ENCODE measurements at places on chromosomes 5 and 9. TPM values are rescaled to one million over a fixed set of nuclear protein-coding genes. Genes with fewer than 3 reads are reported as not detected.

Gene EMB
- 2.4 TPM for total RNA-seq

Gene PLEKHG4B
- total RNA-seq: not detected

Gene ERCC6L2
- 17.0 TPM for total RNA-seq

Gene C9
- 1,385 TPM for total RNA-seq

Gene CCDC183
- not detected for total RNA-seq

Gene INSL6
- total RNA-seq: not detected

Gene GLRA1
- total RNA-seq: not detected

Measured in right lobe of liver (tissue), 6 donors.